ENCODE measurements at places on chromosomes 16 and 17.

DNA sequence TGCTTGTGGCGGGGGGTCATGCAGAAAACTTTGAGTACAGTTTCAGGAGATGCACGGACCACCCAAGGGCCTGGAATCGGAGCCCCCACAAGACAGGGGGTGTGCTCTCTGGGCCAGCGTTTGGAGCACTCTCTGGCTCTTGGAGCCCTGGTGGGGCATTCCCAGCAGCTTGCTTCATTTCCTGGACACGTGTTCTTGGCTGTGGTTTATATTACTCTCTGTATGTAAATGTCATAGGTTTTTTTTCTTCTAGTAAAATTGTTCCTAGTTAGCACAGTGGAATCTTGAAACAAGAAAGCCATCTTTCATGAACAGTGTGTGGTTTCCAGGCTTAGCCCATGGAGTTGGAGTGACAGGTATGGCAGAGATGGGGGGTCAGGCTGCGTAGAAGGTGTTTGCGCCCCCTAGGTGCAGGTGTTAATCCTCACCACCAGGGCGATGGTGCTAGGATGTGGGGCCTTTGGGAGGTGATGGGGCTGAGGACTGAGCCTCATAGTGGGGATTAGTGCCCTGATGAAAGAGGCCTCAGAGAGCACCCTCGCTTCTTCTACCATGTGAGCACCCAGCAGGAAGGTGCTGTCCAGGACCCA lies 79.8 kb downstream of the JPH3 start:
- DNase-seq: no peak

GRCh38 chr16:86299882-86300610 lies 210.3 kb upstream of the FOXF1 start:
- DNase-seq: no peak

GRCh38 chr16:51651061-51651466 lies 500.0 kb upstream of the SALL1 start:
- DNase-seq: no peak

GRCh38 chr17:80025140-80025539 lies 10.5 kb downstream of the TBC1D16 start:
- no peak for DNase-seq

GRCh38 chr17:4892499-4893221 lies 6.7 kb upstream of the C17orf107 start:
- no peak for DNase-seq

DNA sequence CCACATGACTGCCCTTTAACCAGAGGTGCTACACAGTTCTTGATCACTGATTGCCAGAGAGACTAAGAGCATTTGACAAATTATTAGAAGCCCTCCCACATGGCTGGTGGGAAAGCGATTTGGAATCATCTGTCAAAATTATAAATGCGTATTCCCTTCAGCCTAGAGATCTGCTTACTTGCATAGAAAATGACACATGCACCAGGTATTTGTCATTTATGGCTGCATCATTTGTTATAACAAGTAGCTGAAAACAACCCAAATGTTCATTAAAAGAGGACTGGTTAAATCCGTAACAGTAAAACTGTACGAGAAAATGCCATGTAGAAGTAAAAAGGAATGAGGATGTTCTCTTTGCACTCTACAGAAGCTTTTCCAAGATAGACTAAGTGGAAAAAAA lies 21.4 kb downstream of the BCO1 start:
- DNase-seq: no peak

Data from activated CD4-positive, CD25-positive, alpha-beta regulatory T cell treated with anti-CD3 and anti-CD28 coated beads, Interleukin-2, amount 50 U/mL, for 16 hours (primary cell).